CD4-positive, alpha-beta T cell treated with Interleukin-4 for 1 hour (primary cell): ENCODE measurements at places on chromosomes 5 and 9.

DNA sequence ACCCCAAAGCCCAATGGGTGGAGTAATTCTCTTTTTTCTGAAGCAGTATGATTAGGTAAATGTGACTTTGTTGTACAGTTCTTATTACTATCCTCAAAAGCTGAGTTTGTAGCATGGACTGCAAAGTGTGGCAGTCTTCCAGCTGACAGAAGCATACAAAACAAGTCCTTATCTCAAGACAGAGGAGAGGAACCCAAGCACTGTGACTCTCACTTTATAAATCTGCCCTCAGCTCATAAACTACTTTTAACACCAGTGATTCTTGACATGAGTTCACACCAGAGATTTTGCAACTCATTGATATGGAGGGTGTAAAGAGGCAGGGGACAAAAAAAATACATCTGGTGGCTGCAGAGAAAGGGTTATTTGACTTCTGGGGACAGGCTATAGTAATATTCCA lies 251.6 kb downstream of the NTRK2 start:
- DNase-seq, result no peak

DNA sequence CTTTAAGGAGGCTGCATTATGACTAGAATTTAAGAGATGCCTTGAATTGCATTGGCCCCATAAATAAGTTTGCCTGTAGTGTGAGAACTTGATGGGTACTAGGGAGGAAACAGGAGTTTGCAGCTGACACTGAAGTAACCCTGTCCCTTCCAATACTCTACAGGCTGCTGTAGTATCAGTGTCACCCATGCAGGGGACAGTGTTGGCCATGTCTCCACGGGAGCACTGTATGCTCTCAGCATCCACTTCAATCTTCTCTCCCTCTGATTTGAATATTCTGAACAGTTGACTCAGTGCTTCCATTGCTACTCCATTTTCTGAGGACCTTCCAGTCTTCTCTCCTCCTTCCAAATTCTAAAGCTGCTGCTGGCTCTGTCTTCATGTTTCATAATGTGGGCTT lies 11.4 kb upstream of the IFNA14 start:
- no peak for DNase-seq

GRCh38 chr5:2852446-2852845 lies 101.0 kb upstream of the IRX2 start:
- no peak for DNase-seq

GRCh38 chr9:3177146-3177761 lies 333.4 kb upstream of the PUM3 start:
- no peak for DNase-seq

GRCh38 chr9:13621872-13622564 lies 342.5 kb upstream of the MPDZ start:
- no peak for DNase-seq

DNA sequence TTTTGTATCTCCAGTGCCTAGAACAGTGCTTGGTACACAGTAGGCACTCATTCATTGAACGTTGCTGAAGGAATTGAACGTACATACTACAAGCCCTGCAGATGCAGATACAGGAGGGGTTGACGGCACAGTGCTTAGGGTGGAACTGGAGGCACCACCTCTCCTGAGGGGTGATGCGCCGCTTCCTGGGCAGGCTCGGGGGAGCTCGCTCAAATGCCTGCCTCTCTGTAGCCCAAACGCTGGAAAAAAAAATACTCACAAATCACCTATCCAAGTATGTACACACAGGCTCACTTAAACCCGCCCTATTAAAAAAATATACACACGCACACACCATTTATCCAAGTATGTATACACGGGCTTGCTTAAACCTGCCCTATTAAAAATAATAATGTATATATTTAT lies 536 bp upstream of the COMMD10 start:
- peak; percentile 32 for DNase-seq

GRCh38 chr5:134444941-134445471 lies 33.3 kb upstream of the CDKN2AIPNL start:
- no peak for DNase-seq

GRCh38 chr5:180486636-180487149 lies 7.5 kb upstream of the CNOT6 start:
- no peak for DNase-seq

DNA sequence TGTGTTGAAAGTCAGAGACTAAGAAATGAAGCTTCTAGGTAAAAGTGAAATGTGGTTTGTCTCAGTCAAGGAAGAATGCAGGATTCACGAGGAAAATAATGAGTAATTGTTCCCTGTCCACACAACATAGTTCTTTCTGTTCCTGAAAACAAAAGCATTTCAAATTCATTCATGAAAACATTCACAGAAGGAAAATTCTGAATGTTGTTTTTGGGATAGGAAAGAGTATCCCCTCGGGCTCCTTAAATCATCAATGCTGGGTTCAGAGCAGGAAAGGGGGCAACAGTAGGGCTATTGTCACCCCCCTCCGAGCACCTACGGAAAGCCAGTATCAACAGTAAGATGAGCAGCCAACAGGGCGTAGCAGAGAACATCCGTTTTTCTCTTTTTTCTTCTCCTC lies 769.9 kb upstream of the ADAMTS16 start:
- DNase-seq, result no peak

GRCh38 chr5:135173662-135174290 lies 139.7 kb upstream of the PITX1 start:
- no peak for DNase-seq

DNA sequence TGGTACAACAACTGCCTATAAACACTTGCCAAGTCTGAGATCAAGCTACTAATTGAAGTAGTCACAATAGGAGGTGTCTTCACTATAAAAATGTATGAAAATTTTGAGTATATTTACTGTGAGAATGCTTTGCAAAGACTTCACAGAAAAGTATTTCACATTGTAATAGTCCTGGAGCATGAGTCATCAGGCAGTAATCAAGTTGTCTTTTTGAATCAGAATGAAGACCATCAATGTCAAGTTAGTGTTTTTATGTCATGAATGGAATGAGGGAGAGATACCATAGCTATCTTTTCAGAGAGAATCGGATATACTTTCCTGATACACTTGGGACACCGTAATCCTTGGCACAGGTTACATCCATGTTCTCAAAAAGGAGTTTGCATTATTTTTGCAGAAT lies 466.9 kb upstream of the ARRDC3 start:
- no peak for DNase-seq

DNA sequence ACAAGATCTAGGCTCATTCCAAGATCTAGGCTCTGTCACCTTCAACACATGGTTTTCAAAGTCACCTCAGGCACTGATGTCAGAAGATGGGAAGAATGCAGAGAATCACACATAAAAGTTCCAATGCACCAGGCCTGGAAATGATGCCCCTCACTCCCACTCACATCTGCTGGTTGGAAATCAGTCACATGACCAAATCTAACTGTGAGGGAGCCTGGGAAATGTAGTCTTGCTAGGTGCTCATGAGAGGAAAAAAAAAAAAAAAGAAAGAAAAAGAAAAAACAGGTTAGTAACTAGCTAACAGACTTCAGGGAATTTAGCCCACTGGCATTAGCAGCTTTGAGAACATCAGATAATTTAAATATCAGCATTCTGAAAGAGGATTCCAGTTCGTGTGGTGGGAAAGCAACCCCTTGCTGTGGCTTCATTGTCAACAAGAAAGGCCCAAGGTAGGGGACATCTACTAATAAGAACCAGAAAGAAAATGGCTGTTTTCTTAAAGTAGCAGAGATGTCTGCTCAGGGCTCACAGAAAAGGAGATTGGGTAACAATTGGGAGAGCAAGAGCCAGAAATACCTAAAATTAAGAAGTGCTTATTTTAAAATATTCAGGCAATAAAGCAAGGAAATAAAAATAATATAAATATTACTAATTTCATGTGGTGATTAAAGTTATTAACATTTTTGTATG lies 614.3 kb downstream of the ACTL7B start:
- DNase-seq, result no peak

DNA sequence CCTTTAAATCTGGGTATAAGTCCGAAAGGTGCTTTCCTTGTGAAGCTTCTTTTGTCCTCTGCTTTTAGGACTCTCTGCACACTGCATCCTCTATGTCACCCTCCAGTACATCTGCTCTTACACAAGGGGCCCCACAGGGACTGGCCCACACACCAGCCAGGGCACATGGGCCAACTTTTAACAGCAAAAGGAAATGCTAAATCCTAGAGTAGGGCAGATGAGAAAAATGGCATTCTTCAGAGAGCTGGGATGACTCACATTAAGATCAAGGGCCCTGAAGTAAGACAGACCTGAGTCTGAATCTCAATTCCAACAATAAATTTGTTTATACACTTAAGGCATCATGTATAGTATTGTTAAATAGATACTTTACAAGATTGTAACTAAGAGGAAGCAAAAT lies 40.3 kb upstream of the CDKN2B start:
- no peak for DNase-seq

GRCh38 chr5:91110686-91111085 lies 272.4 kb downstream of the ARRDC3 start:
- no peak for DNase-seq

DNA sequence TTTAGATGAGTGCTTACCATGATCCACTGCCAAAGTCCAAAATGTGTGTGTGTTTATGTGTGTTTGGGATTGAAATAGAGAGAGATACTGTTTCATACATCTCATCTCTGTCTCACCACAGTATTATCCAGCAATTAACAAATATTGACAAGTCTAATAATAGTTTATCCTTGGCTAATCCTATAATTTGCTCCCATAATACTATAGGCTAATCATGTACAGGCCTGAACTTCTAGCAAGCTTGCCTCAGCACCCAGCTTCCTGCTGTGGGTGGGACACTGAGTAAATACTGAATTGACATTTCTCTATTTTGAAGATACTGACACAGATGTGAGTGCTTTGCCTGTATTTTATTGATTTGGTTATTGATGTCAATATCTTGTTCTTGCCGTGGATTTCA lies 35.3 kb upstream of the KCNV2 start:
- no peak for DNase-seq

DNA sequence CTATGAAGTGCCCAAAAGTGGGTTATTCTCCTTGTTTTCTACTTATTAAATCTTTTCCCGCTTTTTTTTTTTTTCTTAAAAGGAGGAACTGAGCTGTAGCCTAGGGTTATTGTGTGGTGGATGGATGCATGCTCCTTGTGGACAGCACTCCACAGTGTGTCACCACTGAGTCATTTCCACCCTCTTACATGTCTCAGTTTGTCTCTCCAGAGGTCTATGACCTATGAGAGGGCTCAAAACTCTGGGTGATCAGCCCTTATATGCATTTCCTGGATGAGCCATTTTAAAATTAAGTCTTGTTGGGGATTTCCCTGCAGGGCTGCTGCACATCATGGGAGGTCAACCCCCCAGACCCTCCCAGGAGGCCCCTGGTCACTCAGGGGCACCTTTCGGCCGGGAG lies 102.2 kb upstream of the MOCS2 start:
- no peak for DNase-seq

GRCh38 chr9:31372799-31373587 lies 1011.5 kb upstream of the ACO1 start:
- no peak for DNase-seq

GRCh38 chr9:97923529-97924108 lies 1.3 kb upstream of the TRMO start:
- peak; percentile 81 for DNase-seq

- no peak for DNase-seq
Measured at GRCh38 chr9:4725706-4726442, 15.1 kb downstream of the AK3 start.

GRCh38 chr5:16856531-16856930 lies 79.6 kb downstream of the MYO10 start:
- DNase-seq, result no peak

DNA sequence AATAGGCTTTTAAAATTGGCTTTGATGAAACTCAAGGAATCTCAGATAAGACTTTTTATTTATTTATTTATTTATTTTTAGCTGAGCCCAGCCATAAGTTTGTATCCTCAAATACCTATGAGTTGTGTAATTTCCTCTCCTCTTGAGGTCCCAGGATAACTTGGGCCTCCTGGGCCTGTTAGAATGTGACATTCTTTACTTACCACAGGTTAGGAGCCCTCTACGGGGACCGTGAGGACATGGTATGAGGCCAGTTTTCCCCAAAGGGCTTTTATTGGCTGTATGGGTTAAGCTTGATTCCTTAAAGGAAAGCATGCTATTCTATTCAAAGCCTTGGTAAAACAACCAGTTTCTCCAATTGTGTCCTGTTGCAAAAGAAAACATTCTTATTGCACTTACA lies 16.9 kb downstream of the SHISAL2B start:
- no peak for DNase-seq

DNA sequence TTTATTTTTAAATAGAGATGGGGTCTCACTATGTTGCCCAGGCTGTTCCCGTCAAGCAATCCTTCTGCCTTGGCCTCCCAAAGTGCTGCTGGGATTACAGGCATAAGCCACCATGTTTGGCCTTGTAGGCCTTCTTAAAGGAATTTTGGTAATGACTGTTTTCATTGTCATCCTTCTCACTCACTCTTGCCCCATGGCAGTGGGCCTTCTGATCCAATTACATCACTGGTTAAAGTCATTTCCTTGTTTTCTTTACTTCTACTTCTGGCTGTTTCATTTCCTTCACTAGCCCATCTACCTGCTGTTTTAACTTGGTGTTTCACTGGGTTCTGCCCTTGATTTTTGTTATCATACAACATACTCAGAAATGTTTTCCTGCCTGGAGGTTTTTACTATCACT lies 20.1 kb upstream of the NIM1K start:
- no peak for DNase-seq

- no peak for DNase-seq
Measured at GRCh38 chr9:109283012-109283411, 37.8 kb downstream of the EPB41L4B start.

DNA sequence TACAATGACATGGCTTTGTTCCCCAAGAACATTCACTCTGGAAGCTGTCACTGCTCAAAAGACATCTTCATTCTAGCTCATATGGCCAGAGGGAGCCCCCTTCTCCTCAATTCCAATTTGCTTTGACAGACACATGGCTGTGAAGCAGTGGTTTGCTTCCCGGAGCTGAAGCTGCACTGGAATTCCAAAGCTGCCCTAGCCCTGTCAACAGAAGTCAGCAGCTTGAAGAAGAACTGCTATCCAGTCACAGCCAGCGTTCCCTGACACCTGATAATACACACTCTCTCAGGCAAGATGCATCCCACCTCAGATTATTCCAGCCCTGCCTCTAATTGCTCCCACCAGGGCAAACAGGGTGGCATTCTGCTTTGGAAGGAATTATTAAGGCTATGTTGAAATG lies 93.7 kb downstream of the SEMA5A start:
- DNase-seq, result no peak

GRCh38 chr9:6152788-6153187 lies 62.8 kb upstream of the IL33 start:
- no peak for DNase-seq

- DNase-seq, result no peak
Measured at GRCh38 chr5:90866915-90867731, 308.5 kb downstream of the ADGRV1 start.

- peak; percentile 20 for DNase-seq
Measured at GRCh38 chr9:94623253-94623652, 16.1 kb downstream of the FBP1 start.
